ENCODE measurements at places on chromosomes 5 and 9.

GRCh38 chr9:21965401-21965951 lies 28.7 kb downstream of the CDKN2A start:
- DNase-seq = no peak

- peak; percentile 61 for DNase-seq
These were observed 52.7 kb upstream of the ERCC6L2 start for GRCh38 chr9:95822583-95823431.

DNA sequence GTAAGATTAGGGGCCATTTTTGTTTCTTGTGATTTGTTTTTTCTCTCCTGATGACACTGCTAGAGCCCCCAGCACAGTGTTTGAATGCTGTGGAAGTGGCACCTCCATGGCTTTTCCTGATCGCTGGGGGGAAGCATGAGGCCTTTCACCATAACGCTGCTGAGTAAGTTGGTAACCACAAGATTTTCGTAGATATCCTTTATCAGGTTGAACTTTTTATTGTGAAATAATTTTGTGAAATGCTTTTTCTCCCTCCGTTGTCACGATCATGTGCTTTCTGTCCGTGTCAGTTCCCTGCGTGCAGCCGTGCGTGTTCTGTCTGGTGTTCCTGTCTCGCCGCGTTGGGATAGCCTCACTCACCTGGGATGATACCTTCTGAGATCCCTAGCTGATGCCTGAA lies 59.4 kb downstream of the EHMT1 start:
- DNase-seq = no peak

GRCh38 chr9:91256235-91256634 lies 105.5 kb downstream of the AUH start:
- DNase-seq = no peak

DNA sequence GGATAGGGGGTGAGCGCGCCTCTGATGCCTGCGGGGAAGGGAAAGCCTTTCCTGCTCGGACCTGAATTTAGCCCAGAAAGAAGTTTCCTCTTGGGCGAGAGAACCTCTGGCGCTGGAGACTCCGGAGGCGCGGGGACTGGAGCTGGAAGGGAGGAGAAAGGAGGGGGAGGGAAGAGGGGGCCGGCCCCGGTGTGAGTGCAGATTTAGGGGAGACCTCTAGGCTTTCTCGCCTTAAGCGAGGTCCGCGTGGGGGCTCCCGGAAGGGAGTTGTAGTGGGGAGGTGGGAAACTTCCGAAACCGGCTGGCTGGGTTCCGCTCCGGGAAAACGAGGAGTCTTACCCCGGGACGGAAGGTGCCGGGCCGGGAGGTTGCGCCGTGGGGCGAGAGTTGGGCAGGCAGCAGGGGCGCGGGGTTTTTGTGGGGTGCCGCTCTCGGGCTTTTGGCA lies 1.3 kb downstream of the PCSK5 start:
- DNase-seq = no peak

DNA sequence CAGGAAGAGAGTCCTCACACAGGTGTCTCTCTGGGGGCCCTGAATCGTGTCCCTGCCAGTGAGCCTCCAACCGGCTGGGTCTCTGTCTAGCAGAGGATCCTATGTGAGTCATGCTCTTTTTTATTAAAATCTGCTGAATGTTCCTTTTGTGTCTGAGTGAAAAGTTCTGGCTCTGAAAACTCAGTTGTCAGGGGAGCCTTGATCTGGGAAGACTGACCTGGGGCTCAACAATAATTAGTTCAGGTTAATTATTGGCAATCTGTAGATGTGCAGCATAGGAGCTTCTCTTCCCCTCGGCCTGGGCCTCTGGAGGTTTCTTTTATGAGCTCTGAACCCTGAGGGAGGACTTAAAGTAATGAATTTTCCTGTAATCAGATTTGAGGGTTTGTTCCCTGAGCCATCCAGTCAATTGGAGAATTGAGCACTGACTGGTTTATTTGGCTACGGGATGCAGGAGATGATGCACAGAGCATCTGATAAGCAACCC lies 45.2 kb downstream of the ALG2 start:
- no peak for DNase-seq

- no peak for DNase-seq
These were observed 6.3 kb upstream of the IFNA8 start for GRCh38 chr9:21402386-21403251.

- DNase-seq = no peak
These were observed 1655.8 kb downstream of the MAT2B start for GRCh38 chr5:165161204-165161603.

DNA sequence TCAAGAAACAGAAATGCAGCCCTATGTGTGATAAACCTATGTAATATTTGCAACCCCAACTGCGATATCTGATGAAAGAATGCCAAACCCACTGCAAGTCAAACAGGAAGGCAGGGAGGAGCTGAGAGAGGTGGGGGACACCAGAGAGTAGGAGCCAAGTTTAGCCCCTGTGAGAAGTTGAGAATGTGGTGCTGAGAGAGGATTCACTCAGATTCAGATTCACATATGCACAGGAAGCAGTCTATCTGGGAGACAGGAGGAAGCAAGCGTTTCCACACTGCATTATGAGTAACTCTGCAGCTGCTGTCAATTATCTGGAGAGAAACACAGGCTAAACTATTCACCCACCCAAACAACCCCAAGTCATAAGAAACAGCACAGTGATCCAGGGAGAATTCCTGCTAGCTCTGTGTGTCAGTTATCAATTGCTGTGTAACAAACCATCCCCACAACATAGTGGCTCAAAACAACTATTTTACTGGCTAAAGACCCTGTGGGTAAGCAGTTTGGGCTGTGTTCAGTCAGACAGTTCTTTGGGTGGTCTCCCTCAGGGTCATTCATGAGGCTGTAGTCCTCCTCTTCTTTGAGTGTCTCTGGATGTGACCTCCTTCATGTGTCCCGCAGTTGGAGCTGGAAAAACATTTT lies 161.9 kb upstream of the RAI14 start:
- no peak for DNase-seq

DNA sequence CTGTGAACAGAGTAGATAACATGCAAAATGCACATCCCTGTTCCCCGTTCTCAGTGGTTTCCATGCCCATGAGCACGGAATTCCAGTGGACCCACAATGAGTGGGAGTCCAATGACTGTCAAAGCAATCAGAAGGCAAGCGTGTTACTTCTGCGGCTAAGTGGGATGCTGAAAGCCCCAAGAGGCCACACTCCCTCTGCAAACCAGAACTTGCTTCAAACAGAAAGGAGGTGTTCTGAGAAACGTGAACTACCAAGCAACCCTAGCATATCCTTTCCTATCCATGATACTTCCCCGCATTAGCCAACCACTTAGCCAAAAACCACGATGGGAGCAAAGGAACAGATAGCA lies 21.7 kb upstream of the MVB12B start:
- DNase-seq = no peak

- DNase-seq = peak; percentile 82
These were observed 1.1 kb upstream of the GPSM1 start for GRCh38 chr9:136326061-136326760.

GRCh38 chr5:110255194-110255593 lies 471.3 kb downstream of the TMEM232 start:
- DNase-seq = no peak

DNA sequence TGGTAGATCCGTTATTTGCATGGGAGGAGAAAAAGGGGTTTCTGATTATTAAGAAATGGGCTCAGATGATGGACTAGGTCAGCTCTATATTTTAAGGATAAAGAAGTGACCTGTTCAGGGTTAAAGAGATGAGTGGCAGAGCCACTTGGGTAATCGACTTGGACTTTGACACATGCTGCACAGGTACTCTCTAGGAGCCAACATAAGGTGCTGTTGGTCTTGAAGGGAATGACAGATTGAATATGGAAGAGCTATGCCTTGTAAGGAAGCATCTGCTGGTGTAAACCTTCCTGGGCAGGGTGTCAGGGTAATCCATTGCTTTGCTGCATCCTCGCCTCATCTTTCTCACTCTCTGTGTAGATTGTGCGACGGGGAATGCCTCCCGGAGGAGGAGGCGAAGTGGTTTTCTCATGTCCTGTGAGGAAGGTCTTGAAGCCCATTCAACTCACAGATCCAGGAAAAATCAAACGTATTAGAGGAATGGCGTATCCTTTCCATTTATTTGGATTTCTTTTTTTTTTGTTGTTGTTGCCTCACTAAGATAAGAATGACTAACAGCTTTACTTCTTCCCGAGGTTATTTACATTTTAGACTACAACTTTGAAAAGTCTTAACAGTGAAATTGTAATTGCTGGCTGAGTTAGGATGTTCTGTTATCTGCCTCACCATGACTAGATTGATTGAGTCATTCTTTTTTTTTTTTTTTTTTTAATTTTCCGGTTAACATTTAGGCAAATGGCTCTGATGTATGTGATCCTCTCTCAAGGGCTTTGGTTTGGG lies 41.2 kb downstream of the RCL1 start:
- no peak for DNase-seq

DNA sequence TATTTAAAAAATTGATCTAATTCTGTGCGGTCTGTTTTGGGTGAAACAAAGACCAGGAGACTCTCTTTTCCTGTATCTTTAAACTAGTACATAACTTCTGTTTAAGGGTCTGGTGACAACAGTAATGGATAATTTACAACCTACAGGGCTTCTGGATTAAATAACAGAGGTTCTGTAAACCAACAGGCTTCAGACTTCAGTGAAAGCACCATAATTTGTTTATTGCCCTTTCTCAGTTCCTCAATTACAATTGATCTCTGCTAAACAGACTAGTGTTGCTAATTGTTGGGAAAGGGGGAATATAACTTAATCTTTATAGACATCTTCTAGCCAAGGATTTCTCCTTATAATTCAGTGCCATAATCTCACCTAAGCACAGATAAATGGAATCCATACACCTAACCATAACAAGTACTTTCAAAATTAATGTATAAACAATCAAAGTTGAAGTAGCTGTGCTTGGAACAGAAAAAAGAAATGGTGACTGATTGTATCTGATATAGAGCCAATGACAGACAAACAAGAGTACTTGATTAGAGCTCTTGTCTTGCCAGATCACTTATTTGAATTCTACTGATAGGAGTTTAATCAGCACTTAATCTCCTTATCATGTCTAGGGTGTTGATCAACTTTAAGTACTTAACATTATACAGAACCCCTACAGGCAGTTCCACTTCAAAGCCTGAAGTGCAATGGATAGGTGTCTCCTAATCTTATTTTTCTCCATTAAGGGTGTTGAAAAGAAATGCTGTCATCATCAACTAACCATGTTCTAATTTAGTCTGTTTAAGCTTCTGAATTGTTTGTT lies 536.0 kb downstream of the NR2F1-AS1 start:
- no peak for DNase-seq

DNA sequence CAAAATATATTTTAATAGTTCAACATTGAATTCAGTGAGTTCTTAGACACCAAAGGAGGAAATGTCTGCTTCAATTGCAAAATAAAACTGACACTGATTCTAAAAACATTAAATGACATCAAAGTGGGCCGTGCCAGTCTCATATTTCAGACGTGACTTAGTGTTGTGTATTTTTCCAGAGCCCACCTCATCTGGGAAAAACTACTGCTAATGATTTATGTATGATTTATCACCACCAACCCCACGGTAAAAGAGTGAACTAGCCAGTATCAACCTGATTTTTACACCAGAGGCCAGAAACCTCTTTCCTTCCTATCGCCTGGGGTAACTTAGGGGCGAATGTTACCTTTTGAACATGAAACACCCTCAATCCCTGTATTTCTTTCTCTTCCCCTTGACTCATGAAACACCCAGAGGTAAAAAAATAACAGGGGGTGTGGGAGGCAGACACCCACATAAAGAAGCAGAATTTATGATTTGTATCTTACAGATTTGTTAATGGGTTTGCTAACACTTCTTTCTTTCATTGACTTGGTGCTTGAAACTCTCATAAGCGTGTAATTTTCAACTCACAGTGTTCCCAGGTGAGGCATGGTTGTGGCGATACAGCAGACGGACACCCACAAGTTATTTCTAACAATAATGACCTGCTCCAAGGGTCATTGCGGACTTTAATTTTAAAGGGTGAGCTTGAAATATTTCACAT lies 56.4 kb upstream of the FANCC start:
- DNase-seq = no peak

- no peak for DNase-seq
These were observed 1262.6 kb downstream of the EFNA5 start for GRCh38 chr5:106408141-106408540.

GRCh38 chr5:111072949-111073682 lies 1.6 kb downstream of the TSLP start:
- peak; percentile 28 for DNase-seq

DNA sequence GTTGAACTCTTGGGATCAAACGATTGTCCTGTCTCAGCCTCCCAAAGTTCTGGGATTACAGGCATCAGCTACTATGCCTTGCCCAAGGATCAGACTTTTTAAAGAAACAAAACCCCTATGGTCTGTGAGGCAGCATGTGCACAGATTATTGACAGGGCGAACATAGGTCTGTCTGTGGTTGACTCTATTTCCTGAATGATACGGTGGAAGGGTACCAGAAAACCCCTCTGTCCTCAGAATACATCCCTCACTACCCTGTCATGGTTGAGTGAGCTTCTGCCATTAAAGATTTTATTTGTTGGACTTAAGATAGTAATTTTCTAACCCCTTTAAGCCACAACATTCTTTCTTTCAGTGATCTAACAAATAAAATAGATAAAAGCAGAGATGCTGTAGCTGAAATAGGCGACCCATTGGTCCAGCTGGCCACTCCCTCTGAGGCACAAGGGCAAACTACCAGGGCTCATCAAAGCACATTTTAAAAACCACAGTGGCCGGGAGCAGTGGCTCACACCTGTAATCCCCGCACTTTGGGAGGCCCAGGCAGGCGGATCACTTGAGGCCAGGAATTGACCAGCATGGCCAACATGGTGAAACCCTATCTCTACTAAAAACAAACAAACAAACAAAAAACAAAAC lies 84.9 kb upstream of the ANKRD55 start:
- no peak for DNase-seq

- no peak for DNase-seq
These were observed 3.8 kb downstream of the PCDH12 start for GRCh38 chr5:141954194-141954593.

- DNase-seq = no peak
These were observed 5.8 kb downstream of the PAEP start for GRCh38 chr9:135567311-135567710.

GRCh38 chr5:39057734-39058133 lies 16.5 kb downstream of the RICTOR start:
- DNase-seq = no peak

- DNase-seq = no peak
These were observed 10.5 kb upstream of the IRX2 start for GRCh38 chr5:2761921-2762488.

- DNase-seq = no peak
These were observed 97.5 kb downstream of the ANKRD33B start for GRCh38 chr5:10661401-10661800.

DNA sequence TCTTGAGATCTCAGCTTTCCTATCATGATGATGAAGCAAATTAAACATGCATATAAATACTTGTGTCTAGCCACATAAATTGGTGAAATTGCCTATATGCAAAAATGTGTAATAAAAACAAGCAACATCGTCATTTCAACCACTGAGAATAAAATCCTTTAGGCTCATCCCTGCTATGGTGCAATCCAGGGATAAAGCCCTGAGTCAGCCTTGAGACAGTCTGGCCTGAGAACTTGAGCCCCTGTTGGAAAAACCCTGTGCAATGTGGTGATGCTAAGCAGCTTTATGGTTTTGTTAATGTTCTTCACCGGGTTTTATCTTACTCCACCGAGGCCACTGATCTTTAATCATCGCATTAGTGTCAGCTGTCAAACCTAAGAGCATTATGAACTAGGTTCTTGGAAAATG lies 170.5 kb downstream of the DCP2 start:
- no peak for DNase-seq

- DNase-seq = no peak
These were observed 67.0 kb upstream of the SIMC1 start for GRCh38 chr5:176171171-176171760.

- no peak for DNase-seq
These were observed 36.4 kb downstream of the ADAMTS12 start for GRCh38 chr5:33855396-33855795.

Data from HTR-8/SVneo (cell line).